ENCODE measurements at places on chromosomes 12 and 14.

GRCh38 chr12:38465020-38465419, 148.4 kb downstream of the ALG10B start:
- DNase-seq, result no peak

- peak; percentile 43 for DNase-seq
Observed at GRCh38 chr12:3137268-3137781, 60.1 kb downstream of the TSPAN9 start.

GRCh38 chr14:38250331-38250730, 5.6 kb downstream of the CLEC14A start:
- no peak for DNase-seq

GRCh38 chr14:104499784-104500760, 79.5 kb upstream of the C14orf180 start:
- no peak for DNase-seq

DNA sequence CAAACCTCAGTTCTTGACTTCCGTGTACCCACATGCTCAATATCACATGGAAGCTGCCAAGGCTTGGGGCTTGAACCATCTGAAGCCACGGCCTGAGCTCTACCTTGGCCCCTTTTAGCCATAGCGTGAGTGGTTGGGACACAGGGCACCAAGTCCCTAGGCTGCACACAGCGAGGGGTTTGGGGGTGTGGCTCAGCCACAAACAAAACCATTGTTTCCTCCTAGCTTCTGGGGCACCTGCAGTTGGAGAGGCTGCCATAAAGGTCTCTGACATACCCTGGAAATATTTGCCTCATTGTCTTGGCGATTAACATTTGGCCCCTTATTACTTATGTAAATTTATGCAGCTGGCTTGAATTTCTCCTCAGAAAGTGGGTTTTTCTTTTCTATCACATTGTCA, 628.6 kb downstream of the NRXN3 start:
- no peak for DNase-seq

Data from HT1080 (cell line).